ENCODE measurements at places on chromosomes 2 and 18.
A peak's percentile ranks its signal among the peaks of the same experiment; 100 is the strongest.

DNA sequence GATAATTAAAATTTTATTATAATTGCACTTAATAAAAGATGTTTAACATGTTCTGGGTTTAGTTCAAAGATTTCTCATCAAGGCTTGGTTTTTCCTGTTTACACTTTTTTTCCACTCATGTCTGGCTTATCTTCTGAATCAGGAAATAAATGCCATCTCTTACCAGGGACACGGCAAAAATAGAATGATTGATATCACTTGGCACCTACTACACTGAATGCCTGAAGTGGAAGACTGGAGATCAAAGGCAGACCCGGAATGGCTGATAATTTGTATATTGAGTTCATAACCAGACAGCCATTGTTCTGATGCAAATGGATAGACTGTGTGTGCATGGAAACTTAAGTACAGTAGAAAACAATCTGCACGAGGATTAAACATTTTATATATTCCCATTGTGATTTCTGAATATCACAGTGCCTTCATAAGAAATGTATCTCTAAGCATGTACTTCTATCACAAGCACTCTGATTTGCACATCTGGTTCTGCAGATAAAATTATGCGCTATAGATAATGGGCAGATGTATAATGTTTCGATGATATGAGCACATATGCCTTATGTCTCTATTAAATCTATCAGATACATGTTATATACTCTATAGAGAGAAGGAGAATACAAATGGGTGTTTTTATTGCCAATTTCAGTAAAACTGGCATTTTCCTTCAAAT is 304.8 kb downstream of the RND3 start:
- ATAC-seq: no peak

DNA sequence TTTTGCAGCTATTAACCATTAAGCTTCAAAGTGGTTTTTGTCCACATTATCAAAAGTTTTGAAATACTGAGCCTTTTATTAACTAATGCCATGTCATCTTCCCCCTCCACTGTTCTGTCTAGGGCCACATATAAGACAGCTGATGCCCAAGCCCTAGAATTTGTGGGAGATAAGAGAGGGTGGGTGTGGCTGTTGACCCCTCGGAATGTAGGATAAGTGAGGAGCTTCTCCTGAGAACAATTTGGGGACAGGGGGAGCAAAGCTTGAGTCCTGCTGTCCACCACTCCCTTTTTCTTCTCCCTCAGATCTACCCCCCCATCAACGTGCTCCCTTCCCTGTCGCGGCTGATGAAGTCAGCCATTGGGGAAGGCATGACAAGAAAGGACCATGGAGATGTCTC is 14.3 kb upstream of the ANKRD53 start:
- no peak for ATAC-seq

DNA sequence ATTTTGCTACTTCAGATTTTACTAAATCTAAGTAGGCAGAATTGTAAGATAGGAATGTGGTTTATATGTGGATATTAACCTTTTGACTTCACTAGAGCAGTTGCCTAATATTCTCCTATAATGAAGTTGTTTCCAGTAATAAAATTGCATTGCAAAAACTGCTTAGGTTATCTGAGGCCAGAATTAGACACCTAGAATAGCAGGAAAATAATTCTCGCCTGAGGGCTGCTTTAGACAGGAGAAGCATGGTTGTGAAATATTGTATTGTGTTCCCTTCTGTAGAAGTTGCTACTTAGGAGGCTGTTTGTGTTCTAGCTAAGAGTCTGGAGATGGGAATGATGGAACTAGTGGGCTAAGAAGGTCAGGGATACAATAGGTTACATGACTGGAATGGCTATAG is 146.3 kb downstream of the PLCL1 start:
- peak; percentile 32 for ATAC-seq

- ATAC-seq: no peak
Measured at GRCh38 chr2:22626621-22627020, 758.4 kb upstream of the KLHL29 start.

DNA sequence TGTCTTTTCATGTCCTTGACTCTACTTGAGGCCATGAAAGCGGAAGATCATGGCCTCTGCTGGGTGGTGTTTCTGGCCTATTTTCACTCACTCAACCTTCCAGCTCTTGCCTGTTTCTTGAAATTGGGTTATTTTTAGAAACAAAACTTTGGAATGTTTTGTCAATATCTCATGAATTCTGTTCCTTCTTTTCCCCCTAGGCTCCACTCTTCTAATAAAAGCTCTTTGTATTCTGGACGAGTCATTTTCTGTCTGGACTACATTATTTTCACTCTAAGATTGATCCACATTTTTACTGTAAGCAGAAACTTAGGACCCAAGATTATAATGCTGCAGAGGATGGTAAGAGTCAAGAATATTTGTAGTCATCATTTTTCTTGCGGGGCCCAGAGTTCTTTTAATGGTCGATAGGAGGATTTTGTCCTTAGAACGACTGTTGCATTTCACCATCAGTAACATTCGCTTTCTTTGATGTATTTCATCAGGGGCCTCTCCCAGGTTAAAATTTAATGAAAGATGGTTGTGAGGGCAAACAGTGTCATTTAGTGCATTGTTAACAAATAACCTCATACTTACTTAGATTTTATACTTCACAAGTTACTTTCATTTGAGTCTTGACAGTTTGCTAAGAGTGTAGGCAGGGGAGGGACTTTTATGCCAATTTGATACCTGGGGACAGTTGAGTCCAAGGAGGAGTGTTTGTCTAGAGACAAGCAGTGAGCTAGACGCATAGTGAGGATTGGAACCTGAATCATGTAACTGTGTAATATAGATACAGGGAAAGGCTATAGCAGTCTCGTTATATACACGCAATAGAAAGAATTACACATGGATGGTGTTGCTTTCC is 64.6 kb downstream of the TRPM8 start:
- no peak for ATAC-seq

All from esophagus mucosa (tissue), 1 donor.